ENCODE measurements at places on chromosomes 3 and 15.

DNA sequence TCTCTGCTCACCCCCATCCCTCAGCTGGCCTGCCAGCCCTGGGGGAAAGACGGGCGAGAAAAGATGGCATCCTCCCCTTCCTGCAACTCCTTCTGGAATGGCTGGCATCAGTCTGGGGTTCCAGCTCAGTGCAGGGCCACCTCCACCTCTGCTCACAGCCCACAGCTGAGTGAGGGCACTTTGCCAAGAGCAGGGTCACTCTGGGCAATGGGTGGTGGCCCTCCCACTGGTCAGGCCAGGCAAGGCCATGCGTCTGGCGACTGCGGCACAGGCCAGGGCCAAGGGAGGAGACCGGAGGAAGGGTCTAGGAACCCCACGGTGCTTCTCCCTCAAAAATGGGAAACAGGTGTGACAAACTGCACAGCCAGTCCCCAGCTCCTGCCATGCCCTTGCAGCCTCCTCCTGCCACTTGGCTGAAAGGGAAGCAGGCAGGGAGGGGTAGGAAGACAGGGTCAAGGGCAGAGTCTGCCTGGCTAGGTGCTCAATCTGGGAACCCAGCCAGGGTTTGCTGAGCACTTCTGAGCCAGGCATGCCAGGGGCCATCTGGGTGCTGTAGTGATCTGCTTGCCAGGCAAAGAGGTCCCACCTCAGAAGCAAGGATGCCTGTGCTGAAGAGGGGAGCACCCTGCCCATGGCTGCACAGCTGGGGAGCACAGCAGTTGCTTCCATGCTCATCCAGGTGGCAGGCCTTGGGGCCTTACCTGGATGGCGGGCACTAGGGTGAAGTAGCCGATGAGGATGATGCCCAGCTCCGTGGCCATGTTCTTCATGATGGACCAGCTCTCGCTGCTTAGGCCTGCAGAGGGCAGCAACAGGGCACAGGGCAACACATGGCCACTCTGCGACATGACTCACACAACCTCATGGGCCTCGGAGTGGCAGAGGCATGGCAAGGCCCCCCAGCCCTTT is 41.2 kb downstream of the PTPN23 start:
- no peak for DNase-seq

DNA sequence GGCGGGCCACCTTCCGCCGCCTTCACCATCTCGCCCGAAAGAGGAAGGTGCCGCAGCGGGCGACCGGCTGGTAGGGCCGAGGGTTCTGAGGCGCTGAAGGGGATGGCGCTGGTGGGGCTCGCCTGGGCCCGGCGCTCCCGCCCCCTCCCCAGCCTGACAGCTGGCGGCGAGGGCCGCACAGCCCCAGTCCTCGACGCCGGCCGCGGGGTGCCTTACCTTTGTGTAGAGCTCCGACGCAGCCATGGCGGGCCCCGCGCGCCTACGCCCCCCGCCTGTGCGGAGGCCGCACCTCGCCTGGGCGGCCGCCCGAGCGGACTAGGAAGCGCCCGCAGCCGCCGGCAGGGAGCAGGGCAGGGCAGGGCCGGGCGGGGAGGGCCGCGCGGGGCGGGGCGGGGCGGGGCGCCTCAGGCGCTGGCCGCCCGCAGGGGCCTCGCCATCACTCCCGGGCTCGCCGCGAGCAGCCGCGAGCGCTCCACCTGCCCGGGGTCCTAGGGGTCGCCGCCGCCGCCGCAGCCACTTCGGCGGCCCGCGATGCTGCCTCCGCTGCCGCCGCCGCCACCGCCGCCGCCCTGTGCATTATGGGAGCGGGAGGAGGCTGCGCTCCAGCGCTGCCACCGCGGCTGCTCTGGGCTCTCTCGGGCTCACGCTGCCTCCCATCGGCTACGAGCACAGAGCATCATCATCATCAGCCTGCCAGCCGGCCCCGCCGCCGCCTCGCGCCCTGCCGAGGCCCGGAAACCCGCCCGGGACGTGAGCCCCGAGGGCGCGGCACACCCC is at the start of gene MYO5A:
Gene MYO5A, minus strand, starts transcription at position 317 of the 777 bp plus-strand sequence. Its CDS starts 74 bp downstream, at position 243.
- DNase-seq = peak; percentile 40

- DNase-seq = peak; percentile 4
These were observed 45.0 kb downstream of the ZMAT3 start for GRCh38 chr3:179026636-179027035.

- no peak for DNase-seq
These were observed 6.8 kb upstream of the TMF1 start for GRCh38 chr3:69058947-69059224.

GRCh38 chr3:154776549-154777225 is 303.4 kb upstream of the MME start:
- DNase-seq = no peak

GRCh38 chr3:148880681-148881080 is 15.6 kb downstream of the CPA3 start:
- no peak for DNase-seq

DNA sequence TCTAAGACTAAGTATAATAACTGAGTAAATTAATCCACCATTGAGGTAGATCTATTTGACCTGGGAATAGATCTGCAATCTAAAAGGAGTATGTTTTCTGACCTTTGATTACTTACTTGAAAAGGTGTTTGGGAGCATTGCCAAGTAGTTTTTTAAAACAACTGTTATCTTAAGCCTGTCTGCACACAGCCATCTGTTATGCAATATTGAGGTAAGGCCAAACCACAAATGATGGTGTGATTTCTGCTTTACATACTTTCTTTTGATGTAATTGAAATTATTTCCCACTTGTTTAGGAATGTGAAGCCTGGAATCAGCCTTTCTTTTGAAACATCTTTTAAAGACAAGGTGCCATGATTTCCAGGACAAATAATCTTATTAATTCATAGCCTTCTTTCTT is 274.0 kb downstream of the BBX start:
- no peak for DNase-seq

- no peak for DNase-seq
These were observed 104.9 kb upstream of the MYZAP start for GRCh38 chr15:57486833-57487232.

DNA sequence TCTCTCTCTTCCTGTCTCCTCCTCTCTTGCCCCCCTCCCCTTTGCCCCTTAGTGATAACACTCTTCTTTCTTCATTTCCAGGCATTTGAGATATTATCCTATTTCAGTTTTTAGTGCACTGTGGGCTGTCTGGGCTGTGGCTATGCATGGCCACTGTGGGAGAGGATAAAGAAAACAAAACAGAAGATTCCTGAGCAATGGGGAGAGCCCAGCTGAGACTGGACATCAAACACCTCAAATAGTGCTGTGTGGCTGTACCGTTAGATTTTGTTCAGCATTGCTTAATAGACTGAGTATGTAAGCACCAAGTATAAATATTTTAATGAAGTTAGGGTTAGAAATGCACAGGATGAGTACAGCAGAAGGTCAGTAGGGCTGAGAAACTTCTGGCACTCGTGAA is 7.9 kb upstream of the GBE1 start:
- no peak for DNase-seq
